Stimulated activated naive CD8-positive, alpha-beta T cell treated with anti-CD3 and anti-CD28 coated beads, Interleukin-15, amount 100 ng/mL, for 72 hours (primary cell): ENCODE measurements at places on chromosomes 5 and 9.
A peak's percentile ranks its signal among the peaks of the same experiment; 100 is the strongest.

DNA sequence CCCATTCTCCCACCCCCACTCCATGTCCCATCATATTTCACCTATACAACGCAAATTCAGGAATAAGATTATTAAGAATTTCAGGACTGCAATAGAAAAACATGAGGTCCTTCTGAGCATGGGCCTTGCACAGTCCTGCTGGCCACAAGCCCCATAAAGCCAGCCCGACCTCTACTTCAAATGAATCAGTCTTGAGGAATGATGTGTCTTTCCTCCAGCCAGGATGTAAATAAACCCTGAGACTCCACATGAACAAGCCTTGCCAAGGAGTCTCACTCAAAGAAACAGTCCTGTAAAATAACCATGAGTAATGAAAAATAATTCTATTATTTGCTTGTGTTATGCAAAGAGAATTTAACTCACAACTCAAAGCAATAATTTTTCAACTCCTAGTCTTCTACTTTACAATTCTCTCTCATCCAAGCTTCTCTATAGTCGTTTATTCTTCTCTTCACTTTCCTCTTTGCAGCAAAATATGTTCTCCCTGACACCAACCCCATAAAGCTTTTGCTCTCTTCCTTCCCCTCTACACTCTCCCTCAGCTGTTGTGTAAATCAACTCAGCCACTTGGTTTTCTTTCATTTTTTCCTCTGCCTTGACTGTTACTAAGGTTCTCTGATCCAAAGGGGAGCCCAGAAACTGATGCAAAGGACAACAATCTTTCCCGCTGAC lies 140.1 kb upstream of the MOCS2 start:
- no peak for DNase-seq

DNA sequence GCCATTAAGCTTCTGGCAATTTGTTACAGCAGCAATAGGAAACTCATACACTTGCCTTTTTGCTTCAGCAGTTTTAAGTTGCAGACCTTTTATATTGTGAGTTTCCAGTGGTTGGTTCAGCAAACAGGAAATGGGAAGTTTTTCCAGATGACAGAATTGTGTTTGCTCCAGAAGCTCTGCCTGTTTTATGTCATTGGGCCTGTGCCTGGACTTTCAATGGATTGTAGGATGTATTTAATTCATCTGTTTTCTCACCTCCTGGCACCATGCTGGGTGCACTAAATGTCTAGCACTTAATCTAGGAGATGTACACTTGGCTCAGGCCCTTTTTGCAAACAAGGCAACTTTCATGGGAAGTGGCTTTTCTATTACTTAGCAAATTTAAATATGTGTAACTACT lies 100.4 kb upstream of the CLINT1 start:
- DNase-seq = no peak

DNA sequence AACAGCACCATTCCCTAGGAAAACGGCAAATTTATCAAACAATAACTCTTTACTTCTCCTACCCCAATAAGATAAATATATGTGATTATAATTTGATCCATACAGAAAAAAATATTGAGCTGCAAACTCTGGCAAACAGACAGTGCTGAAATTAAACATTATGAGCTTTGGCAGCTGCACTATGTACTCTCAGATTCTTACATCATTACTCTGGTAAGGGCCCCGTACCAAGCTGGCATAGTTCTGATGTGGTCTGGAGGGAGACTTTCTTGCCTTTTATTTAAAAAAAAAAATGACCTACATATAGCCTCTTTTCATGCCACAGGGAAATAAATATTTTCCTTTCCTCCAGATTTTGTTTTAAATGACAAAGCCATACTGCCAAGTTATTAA lies 95.0 kb downstream of the NR6A1 start:
- no peak for DNase-seq

DNA sequence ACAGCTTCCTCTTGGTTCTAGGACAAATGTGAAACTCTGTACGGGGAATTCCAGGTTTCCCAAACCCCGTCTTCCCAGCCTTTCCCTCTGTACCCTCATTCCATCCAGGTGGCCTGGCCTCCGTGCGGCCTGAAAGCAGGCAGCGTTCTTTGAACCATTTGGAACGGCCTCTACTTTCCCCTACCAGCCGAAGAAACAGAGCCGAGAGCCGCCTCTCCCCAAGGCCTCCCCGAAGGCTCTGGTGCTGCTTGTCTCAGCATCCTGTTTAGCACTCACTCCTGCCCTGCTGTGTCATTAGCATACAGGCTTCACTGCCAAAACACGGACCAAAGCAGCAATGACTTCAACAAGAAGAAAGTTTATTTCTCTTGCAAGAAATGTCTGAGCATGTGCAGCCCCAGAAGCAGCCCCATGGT lies 137.7 kb downstream of the HSD17B3 start:
- no peak for DNase-seq

GRCh38 chr9:126696401-126697145 lies 82.8 kb downstream of the LMX1B start:
- no peak for DNase-seq

DNA sequence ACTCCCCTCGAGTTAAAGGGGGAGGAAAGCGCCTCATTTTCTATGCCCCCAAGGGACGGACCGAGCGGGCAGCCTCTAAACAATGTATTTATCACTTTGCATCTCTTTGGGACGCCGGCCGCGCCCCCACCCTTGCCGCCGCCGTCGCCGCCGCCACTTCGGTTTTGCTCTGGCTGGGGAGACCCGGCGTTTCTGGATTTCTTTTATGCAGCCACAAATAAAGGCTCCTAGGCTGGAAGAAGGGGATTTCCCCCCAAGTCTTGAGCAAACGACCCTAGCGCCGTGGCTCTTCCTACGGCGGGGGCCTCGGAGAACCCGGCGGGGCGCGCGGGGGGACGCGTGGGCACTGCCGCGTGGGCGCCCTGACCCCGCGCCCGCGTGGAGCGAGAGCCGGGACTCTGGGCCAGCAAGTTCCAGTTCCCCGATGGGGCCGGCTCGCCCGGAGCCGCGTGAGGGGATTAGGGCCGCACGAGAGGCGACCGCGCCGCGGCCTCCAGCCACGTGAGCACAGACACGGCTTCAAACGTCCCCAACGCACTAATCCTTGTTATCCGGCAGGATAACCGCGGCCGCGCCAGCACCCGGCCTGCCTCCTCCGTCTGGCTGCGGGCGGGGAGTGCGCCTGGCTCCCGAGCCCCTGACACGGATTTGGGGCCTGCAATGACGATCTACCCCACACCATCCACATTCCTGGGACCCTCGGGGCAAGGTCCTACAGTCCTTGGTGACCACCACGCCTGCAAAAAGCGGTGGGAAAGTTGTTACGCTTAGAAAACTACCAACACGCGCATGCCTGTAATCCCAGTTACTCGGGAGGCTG lies 7.9 kb upstream of the NEUROG1 start:
- no peak for DNase-seq

DNA sequence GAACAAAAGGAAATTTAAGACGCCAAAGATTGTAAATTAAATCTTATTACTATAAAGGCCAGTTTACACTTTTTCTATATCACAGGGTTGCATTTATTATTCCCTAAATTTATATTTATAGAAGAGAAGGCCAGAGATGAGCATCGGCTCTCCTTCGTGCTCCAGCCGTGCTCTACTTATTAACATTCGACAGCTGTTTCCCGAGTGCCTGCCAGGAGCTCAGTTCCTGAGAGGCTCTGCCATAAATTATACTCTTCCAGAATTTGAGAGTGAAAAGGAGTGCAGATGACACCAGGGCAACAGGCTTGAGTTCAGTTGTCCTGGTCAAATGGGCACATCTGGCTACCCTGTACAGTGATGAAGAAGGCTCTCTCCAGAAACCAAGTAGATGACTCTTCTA lies 70.1 kb downstream of the PCSK5 start:
- DNase-seq = no peak

GRCh38 chr5:111461255-111461671 lies 51.1 kb downstream of the STARD4 start:
- no peak for DNase-seq

GRCh38 chr5:42656651-42657015 lies 100.0 kb upstream of the CCDC152 start:
- DNase-seq = no peak

GRCh38 chr9:29637471-29638237 lies 2064.4 kb upstream of the C9orf72 start:
- no peak for DNase-seq

DNA sequence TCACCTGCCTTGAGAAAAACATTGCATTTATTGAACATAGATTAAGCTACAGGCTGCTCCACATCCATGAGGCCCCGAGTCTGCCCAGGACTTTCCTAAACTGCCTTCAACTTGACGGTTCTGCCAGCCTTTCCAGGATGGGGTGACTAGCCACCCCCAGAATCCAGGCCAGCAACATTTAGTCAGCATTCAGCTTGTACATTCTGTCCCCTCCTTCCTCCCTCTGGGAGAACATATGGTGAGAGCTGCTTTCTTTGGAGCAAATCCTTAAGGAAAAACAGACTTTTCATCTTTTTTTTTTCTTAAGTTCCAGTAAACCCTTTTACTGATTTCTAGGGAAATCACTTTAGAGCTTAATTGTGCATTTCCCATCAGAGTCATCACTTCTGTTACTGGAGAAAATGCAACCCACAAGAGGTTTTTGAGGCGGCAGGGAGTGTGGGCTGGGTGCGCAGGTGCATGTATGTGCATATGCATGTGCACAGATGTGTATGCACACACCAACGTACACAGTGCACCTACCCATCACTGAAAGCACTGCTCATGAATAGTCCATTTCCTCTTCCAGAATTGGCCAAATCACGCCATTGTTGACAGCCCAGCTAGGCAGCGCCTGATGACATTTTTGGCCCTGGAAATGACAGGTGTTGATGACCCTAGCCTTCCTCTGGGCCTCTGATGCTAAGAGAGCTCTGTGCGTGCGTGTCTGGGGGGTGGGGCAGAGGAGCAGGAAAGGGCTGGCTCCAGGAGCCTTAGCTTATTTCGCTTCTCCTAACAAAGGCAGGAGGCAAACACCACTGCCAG lies 145.6 kb downstream of the HSD17B3 start:
- DNase-seq = no peak

DNA sequence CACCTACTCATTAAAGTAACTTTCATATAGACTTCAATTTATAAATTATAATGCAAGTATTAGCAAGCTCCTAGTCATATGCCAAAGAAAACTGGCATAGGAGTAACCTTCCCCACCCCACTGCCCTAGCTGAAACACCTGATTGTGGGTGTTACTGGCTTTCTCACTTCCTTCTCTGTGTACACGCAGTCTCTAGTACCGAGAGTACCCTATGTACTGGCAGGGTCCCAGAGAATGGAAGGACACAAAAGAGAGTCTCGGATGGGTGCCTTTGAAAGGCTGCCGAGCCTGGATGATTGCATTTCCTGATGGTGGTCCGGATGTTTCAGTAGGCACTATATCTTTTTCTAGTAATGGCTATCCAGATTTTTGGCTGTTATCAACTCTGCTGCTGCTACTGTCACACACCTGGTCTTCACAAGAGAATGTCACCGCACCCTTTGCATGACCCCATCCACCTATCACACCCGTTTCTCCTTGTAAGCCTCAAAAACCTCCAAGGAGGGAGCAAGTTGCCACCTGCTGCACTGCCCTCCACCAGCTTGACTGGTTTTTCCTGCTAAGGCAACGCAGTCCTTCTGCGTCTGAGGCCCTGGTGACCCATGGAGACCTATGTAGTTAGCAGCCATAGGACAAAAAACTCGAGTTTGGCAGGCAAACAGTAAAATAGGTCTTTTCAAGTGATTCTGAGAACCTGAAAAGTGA lies 53.8 kb upstream of the CLINT1 start:
- no peak for DNase-seq

DNA sequence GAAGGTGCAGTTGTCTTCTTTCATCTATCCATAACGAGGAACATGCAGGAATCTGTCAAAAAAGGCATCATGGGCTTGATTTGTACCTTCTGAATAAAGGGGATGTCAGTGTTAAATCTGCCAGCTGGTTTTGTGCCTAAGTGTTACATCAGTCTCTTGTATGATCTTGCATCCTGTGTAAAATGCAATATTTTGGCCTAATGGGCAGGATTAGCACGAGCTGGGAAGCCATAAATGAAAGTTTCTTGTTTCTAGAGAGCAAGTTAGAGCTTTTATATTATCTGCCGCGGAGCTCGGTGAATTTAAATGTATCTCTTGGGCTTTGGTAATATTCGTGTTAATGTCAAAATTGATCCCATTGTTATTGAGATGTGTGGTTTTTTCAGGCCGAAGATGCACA lies 526.1 kb upstream of the WWC1 start:
- no peak for DNase-seq

DNA sequence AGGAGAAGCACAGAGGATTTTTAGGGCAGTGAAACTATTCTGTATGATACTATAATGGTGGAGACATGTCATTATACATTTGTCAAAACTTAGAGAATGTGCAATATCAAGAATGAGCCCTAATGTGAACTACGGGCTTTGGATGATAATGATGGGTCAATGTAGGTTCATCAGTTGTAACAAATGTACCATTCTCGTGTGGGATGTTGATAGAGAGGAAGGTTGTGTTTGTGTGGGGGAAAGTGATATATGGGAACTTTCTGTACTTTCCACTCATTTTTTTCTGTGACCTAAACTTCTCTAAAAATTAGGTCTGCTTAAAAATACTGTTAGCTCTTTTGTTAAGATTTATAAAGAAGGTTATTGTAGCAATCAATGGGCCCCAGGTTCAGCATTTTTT lies 138.9 kb downstream of the SPATA31D1 start:
- DNase-seq = no peak

- DNase-seq = no peak
Measured at GRCh38 chr9:106333481-106333880, 529.5 kb upstream of the ZNF462 start.

- DNase-seq = no peak
Measured at GRCh38 chr5:129245489-129245888, 150.9 kb downstream of the ISOC1 start.

- DNase-seq = peak; percentile 3
Measured at GRCh38 chr9:87336914-87337333, 160.7 kb upstream of the DAPK1 start.

DNA sequence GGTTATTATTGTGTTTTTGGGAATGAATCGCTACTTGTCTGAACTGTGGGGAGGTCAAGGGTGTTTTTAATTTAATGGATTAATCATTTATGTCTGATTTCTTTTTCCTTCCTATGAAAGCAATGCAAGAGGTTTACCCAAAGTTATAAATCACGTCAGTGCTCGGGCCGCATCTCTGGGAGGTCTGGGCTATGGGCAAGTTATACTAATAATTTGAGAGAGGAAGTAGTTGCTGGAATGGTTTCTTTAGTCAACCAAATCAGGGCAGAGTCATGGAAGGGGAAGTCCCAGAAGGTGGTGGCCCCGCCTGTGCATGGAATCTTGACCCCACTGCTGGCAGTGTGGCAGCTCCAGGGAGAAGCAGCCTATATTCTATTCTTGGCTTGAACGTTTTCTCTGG lies 180.2 kb downstream of the HSPA4 start:
- DNase-seq = no peak

GRCh38 chr5:82639393-82640144 lies 361.4 kb upstream of the RPS23 start:
- no peak for DNase-seq

GRCh38 chr5:38099205-38100168 lies 158.9 kb upstream of the EGFLAM start:
- no peak for DNase-seq

DNA sequence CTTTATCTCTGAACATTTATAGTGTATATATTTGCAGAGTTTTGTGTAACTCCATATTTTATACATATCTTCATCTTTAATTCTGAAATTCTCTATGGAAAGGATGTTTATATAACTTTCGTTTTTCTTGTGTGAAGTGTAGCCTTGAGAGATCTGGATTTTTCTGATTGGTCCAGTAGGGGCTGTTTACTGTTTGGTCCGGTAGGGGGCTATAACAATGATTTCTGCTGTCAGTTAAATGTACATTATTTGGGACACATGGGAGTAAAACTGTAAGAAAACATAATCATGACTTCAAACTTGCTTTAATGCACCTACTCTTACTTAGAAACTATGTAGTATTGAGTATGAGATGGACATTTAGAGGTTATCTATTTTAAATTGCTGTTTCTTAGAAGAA lies 527.1 kb upstream of the ARRDC3 start:
- no peak for DNase-seq

- no peak for DNase-seq
Measured at GRCh38 chr9:37239921-37240320, 119.5 kb downstream of the ZCCHC7 start.
